Skeletal muscle tissue (tissue), 5 donors: ENCODE measurements at places on chromosomes 16 and 17. TPM values are rescaled to one million over a fixed set of nuclear protein-coding genes. Genes with fewer than 3 reads are reported as not detected.

Gene CRYM
- not detected for total RNA-seq

Gene ODAD4
- 1.0 TPM for total RNA-seq

Gene CCL14
- 1.6 TPM for total RNA-seq

Gene SRP68
- total RNA-seq: 41.8 TPM

Gene SPNS3
- total RNA-seq: not detected

Gene CHAD
- 1.6 TPM for total RNA-seq

Gene C17orf107
- 2.6 TPM for total RNA-seq
